Karpas-422 (cell line): ENCODE measurements at places on chromosomes 11 and 22.
A peak's percentile ranks its signal among the peaks of the same experiment; 100 is the strongest.

DNA sequence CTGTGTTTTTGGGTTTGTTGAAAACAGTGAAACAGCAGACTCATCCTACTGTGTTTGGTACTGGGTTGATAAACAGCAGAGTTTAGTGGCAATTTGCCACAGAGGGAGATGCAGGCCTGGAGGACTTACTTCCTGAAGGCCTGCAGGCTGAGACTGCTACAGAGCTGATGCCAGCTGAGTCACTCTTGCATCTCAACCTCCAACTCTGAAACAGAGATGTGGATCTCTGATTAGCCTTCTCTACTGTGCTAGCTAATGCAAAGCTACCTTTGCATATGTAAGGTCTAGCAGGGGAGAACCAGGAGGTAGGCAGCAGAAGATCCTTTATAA, 14.3 kb downstream of the ATP5MG start:
- peak; percentile 78 for DNase-seq

GRCh38 chr11:84524422-84525051, 1102.6 kb downstream of the DLG2 start:
- peak; percentile 71 for DNase-seq

DNA sequence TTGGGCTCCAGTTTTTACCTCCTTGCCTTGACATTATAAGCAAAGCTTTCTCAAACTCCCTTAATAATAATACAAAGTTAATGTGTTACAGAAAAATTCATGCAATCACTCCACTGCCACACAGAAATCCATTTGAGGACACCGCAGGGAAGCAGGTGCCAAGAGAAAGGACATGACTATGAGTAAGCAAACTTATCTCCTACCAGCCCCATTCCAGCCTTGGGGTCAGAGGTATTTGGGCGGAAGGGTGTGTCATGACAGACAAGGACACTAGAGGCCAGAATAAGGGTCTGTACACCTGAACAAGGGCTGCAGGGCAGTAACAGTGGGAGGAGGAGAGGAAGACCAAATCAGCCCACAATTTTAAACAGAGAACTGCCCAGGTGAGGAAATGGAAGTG, 5.9 kb downstream of the GNG3 start:
- peak; percentile 44 for DNase-seq

- no peak for DNase-seq
These were observed 27.1 kb downstream of the NXPE2 start for GRCh38 chr11:114705280-114706024.

GRCh38 chr11:67656278-67656922, 5.9 kb upstream of the ACY3 start:
- DNase-seq, result peak; percentile 74

DNA sequence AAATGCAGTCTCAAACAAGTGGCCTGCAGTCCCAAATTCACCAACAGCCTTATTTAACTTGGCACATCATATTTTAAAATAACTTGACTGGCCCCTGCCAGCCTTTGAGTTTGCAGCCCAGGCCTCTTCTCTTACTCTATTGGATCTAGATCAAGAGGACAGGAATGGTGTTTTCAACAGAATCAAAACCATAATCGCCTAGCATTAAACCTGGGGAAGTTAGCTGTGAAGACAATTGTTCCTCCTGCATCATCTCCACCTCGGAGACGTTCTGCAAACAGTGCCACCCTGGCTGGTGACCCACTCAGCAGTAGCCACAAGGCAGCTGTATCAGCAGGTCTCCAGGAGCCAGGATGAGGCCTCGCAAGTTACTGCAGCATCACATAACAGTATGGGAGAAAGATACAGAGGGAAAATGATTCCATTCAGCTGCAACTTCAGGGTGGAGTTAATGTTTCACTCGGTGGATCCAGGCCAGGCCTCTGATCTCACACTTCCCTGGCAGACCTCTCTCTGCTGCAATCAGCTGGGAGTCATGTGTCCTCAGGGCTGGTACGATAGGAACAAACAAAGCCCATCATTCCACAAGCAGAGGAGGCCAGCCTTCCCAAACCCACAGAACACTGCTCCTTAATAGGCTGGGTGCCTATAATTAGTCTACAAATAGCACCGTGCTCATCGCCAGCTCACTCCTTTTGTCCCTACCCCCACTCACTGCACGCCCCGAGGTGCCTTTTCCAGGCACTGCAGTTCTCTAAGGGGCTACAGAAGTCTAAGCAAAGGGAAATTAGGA, 18.6 kb upstream of the SCN2B start:
- DNase-seq, result no peak

DNA sequence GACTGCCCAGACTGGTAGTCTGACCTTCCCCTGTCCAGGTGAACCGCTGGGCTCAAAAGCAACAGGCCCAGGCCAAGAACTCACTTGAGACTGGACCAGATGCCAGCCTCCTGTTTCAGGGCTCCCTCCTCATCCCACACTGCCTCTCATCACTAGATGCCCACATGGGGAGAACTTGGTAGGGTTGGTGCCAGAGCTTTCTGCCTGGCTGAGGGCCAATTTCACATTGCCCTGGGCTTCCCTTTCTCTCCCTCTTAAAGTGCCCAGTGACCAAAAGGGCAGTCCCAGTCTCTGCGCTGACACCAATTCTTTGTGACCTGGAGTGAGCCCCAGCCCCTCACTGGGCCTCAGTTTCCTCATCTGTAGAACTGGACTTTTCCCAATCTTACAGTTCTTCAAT, 41.7 kb downstream of the C11orf58 start:
- no peak for DNase-seq

GRCh38 chr22:44759001-44759400, 6.6 kb downstream of the ARHGAP8 start:
- no peak for DNase-seq

GRCh38 chr11:81331611-81332235, 1401.9 kb downstream of the FAM181B start:
- DNase-seq, result no peak

GRCh38 chr11:7060868-7061267, 27.9 kb upstream of the RBMXL2 start:
- no peak for DNase-seq
